ENCODE measurements at places on chromosomes 2 and 18.

- no peaks in the 10 kb centered on the region for H3K36me3 ChIP-seq
- no peak overlapping the region for H3K4me3 ChIP-seq
- peak; percentile 7 for DNase-seq
- H3K27ac ChIP-seq = peak overlapping the region; percentile 22
Measured at GRCh38 chr2:151363709-151364108, 6.3 kb downstream of the TNFAIP6 start.

DNA sequence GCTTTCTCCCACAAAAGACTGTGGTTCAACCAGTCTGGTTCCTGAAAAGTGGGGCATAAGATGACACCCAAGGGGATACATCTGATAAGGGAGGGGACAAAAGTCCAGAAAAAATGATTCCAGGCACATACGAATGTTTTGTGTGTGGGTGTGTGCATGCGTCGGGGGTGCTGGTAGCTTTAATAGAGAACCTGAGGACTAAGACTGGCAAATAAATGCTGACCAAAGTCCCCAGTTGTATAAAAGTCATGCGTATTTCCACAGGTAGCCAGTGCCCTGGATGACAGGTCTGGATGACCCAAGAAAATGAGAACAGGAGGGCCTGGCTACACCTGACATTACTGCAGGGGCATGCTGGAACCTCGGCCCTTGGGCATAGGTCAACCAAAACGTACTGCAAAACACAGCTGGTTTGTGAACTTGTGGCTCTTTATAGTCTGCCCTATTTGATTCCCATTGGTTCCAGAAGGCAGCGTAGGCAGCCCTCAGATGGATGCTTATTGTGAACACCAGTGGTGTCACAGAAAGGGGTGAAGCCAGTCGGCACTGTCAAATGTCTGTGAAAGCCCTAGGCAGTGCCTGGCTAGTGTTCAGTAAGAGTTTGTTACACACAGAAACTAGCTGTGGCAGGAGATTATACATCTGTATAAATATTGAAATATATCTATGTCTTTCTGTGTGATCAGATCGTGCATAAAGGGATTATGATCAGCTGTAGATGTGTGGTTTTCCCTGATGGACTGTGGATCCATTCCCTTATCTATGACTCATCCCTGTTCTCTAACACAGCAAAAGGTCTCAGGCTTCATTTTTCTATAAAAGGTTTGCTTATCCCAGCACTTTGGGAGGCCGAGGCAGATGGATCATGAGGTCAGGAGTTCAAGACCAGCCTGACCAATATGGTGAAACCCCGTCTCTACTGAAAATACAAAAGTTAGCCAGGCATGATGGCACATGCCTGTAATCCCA lies 58.3 kb downstream of the INSIG2 start:
- H3K27ac ChIP-seq = no peak overlapping the region
- H3K4me1 ChIP-seq = no peaks in the 10 kb centered on the region
- peaks cover 33% of the 10 kb centered on the region for H3K27me3 ChIP-seq
- no peaks in the 10 kb centered on the region for H3K36me3 ChIP-seq
- no peak for DNase-seq

- no peaks in the 10 kb centered on the region for H3K36me3 ChIP-seq
- no peaks in the 10 kb centered on the region for H3K4me1 ChIP-seq
- no peak overlapping the region for H3K4me3 ChIP-seq
- no peak overlapping the region for H3K27ac ChIP-seq
- DNase-seq = no peak
Measured at GRCh38 chr2:108316461-108317258, 28.0 kb downstream of the SULT1C2 start.

DNA sequence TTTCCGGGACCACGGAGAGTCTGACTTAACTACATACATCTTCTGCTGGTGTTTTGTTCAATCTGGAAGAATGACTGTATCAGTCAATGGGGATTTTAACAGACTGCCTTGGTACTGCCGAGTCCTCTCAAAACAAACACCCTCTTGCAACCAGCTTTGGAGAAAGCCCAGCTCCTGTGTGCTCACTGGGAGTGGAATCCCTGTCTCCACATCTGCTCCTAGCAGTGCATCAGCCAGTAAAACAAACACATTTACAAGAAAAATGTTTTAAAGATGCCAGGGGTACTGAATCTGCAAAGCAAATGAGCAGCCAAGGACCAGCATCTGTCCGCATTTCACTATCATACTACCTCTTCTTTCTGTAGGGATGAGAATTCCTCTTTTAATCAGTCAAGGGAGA lies 23.1 kb downstream of the ICOS start:
- H3K4me1 ChIP-seq = no peaks in the 10 kb centered on the region
- no peaks in the 10 kb centered on the region for H3K36me3 ChIP-seq
- no peak overlapping the region for H3K27ac ChIP-seq
- H3K4me3 ChIP-seq = no peak overlapping the region
- H3K27me3 ChIP-seq = peaks cover 5% of the 10 kb centered on the region

GRCh38 chr2:108988796-108989713 lies at the start of gene EDAR:
EDAR (minus strand) TSS chr2:108989220; CDS start chr2:108931014, 58,206 bp downstream.
- H3K4me3 ChIP-seq = no peak within 1 kb of the TSS
- peaks cover 12% of the 10 kb centered on the region for H3K27me3 ChIP-seq
- no peaks in the 10 kb centered on the region for H3K4me1 ChIP-seq
- H3K27ac ChIP-seq = no peak within 1 kb of the TSS

DNA sequence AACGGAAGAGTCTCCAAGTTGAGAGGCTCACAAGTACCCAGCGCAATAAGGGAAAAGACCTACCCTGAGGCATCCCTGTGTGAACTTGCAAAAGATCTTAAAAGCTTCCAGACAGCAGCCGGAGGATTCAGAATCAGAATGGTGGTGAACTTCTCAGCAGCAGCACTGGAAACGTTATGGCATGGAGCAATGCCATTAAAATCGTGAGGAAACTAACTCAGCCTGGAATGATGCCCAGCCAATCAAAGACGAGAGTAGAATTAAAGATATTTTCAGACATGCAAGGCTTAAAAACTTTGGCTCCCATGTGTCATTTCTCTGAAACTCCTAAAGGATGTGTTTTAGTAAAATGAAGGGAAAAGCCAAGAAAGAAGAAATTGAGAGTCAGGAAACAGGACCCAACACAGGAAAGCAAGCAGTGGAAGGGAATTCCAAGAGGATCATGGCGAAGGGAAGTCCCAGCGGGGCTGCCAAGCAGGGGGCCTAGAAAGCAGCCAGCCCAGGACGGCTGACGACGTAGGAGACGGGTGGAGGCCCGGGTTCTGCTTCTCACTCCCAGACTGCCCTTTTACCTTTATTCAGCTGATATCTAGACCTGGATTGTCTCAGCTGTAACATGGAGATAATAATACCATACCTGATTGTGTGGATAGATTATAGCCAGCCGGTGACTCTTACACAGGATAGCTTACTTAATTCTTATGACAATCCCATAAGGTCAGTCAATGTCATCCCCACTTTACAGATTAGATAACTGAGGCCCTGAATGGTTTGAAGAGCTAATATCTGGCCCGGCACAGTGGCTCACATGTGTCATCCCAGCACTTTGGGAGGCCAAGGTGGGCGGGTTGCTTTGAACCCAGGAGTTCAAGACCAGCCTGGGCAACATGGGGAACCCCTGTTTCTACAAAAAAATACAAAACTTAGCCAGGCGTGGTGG lies 92.8 kb downstream of the ASAP2 start:
- no peaks in the 10 kb centered on the region for H3K4me1 ChIP-seq
- H3K27ac ChIP-seq = no peak overlapping the region
- H3K27me3 ChIP-seq = no peaks in the 10 kb centered on the region
- H3K36me3 ChIP-seq = no peaks in the 10 kb centered on the region
- H3K4me3 ChIP-seq = no peak overlapping the region

DNA sequence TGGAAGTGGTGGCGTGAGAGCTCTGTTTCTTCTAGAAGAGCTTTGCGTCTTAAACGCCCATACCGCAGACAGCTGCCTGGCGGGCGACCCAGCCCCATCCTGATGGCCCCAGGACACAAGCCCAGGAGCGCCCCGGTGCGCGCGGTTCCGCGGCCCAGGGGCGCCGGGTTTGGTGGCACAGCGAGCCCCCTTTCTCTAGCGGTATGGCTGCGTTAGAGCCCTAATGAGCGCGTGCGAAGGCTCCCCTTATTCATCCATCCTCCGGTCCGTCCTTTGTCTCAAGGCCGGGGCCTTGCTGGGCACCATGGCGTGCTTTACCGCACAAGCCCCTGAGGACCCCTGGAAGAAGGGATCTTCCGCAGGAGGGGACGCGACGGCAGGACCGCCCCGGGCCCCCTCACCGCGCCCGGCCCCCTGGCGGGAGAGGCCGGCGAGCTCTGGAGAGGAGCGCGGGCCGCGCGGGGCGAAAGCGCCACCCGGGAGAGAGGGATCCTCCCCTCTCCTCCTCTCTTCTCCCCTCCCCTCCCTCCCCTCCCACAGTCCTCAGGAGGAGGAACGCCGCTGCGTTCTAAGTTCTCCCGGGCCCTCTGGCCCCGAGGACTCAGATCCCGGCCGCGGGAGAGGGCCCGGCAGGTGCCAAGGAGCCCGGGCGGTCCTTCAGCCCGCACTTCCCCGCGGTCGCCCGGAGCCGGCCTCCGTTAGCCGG lies 626 bp upstream of the SLC1A4 start:
- no peaks in the 10 kb centered on the region for H3K36me3 ChIP-seq
- peaks cover 34% of the 10 kb centered on the region for H3K4me1 ChIP-seq
- H3K27me3 ChIP-seq = no peaks in the 10 kb centered on the region
- DNase-seq = peak; percentile 33
- H3K4me3 ChIP-seq = peak overlapping the region; percentile 92
- no peak overlapping the region for H3K27ac ChIP-seq

- H3K4me3 ChIP-seq = no peak overlapping the region
- peaks cover 18% of the 10 kb centered on the region for H3K27me3 ChIP-seq
- no peak for DNase-seq
Measured at GRCh38 chr2:127680706-127681287, 5.5 kb upstream of the LIMS2 start.

- peak; percentile 57 for DNase-seq
- H3K27ac ChIP-seq = no peak overlapping the region
- no peaks in the 10 kb centered on the region for H3K36me3 ChIP-seq
Measured at GRCh38 chr2:28390241-28390745, 2.4 kb upstream of the FOSL2 start.

- no peaks in the 10 kb centered on the region for H3K36me3 ChIP-seq
- no peaks in the 10 kb centered on the region for H3K27me3 ChIP-seq
- DNase-seq = no peak
Measured at GRCh38 chr18:39434223-39434920, 1868.8 kb upstream of the CELF4 start.

- no peak for DNase-seq
- H3K27ac ChIP-seq = no peak overlapping the region
- no peaks in the 10 kb centered on the region for H3K4me1 ChIP-seq
- H3K27me3 ChIP-seq = no peaks in the 10 kb centered on the region
- no peak overlapping the region for H3K4me3 ChIP-seq
Measured at GRCh38 chr2:148338541-148338940, 306.0 kb upstream of the EPC2 start.

DNA sequence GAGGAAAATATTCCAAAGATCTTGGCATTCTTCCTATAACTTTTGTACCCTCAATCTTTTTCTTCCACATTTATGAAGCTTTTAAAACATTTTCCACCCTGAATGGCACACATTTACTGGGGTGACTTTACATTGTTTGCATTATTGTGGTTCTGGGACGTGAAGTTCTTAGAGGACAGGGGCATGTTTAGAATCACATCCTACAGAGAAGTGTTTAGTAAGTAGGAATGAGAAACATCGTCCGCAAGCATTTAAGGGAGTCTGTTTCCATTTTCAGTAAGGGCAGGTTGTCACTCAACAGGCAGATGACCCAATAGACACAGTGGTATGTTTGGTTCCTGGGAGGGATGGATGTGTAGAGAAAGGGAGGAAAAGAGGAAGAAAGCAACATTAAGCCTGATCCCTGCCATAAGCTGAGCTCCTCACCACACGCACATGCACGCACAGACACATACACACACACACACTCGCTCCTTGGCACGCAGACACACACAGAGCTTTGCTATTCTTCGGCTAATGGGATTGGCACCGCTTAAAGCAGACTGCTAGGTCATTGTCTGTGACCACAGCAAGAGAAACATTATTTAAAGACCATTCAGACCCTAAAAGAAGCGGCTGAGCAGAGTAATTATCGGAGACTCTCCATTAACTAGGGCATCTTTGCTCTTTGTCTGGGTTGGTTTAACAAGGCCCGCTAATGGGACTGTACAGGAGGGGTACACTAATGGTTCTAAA lies 14.2 kb upstream of the PLEKHM3 start:
- H3K27me3 ChIP-seq = peaks cover 17% of the 10 kb centered on the region
- no peak overlapping the region for H3K4me3 ChIP-seq
- H3K4me1 ChIP-seq = no peaks in the 10 kb centered on the region
- no peaks in the 10 kb centered on the region for H3K36me3 ChIP-seq

GRCh38 chr2:142944264-142944663 lies 66.8 kb downstream of the KYNU start:
- H3K4me1 ChIP-seq = no peaks in the 10 kb centered on the region
- no peak for DNase-seq
- H3K4me3 ChIP-seq = no peak overlapping the region

- no peak overlapping the region for H3K4me3 ChIP-seq
- no peak for DNase-seq
- H3K4me1 ChIP-seq = peaks cover 40% of the 10 kb centered on the region
Measured at GRCh38 chr18:63107931-63108330, 211.6 kb downstream of the BCL2 start.

Data from naive B cell (primary cell).